ENCODE measurements at places on chromosomes 3 and 15. TPM values are rescaled to one million over a fixed set of nuclear protein-coding genes. Genes with fewer than 3 reads are reported as not detected.

DNA sequence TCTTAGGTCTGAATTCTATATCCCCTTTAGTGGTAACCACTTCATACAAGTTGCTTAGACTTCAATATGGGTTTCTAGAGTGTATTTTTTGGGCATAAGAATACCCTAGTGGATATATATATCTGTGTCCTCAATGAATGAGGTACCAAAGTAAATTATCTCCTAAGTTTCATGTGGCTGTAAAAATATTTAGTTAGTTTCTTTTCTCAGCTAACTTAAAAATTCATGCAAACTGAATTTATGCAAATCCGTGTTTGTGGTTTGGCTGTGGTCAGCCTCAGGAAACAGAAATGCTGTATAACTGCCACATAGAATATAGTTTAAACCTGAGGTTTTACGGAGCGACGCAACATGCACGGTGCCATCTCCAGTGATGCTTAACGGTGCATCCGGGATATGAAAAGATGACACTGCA is 80.3 kb downstream of the PEX5L start:
- DNase-seq, result peak; percentile 75

The LARP6 gene
- total RNA-seq, result not detected

- DNase-seq, result no peak
These were observed 2.6 kb upstream of the HYAL2 start for GRCh38 chr3:50325113-50325480.

GRCh38 chr3:31105438-31106077 is 211.1 kb upstream of the GADL1 start:
- peak; percentile 52 for DNase-seq

- no peak for DNase-seq
These were observed 10.7 kb upstream of the RAB43 start for GRCh38 chr3:129132097-129132866.

The UBA7 gene
- total RNA-seq, result 179 TPM

DNA sequence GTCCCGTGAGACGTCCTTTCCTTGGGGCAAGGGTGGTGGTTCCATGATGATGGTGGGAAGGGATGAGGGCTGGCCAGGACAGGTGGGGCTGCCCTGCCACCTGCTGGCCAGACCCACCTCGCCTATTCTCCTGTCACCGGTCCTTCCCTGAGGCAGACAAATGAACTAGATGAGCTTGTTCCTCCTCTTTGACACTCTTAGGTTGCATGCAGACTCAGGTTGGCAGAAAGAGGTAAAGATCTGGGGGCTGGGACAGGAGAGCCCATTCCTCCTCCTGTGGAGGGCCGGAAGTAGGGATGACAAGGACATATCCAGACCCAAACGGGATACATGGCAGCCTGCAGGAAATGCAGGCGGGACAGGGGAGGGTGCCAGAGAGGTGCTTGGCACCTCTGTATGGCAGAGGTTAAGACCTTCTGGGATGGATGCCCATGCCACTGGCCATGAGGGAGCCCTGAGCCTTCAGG is 38.6 kb downstream of the ACSBG1 start:
- peak; percentile 58 for DNase-seq

DNA sequence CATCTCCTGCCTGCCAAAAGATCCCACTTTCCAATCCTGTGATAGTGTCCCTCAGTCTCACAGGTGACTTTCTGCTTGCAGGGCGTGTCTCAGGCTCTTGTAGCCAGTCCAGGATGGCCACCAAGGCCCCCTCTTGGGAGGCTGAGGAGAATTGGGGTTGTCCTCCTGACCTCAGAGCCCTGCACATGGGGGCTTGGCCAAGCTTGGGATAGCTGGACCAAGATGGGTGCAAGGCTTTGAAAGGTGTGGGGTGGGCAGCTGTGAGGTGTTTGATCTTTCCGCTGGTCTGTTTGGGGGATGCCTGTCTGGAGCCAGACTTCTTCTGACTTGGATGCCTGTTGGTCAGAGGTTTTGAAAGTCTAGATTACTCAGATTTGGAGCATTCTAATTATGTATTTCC is 12.0 kb upstream of the CPNE9 start:
- DNase-seq, result no peak

- DNase-seq, result no peak
These were observed 340.9 kb upstream of the NR2E3 start for GRCh38 chr15:71469413-71469812.

The HDGFL3 gene
- 23.3 TPM for total RNA-seq

The EPHA3 gene
- 0.05 TPM for total RNA-seq

- DNase-seq, result no peak
These were observed 5.2 kb downstream of the GRAMD2A start for GRCh38 chr15:72192416-72192815.

- DNase-seq, result no peak
These were observed 114.3 kb downstream of the DIPK2A start for GRCh38 chr3:144085964-144086363.

- no peak for DNase-seq
These were observed 495.1 kb downstream of the IL5RA start for GRCh38 chr3:2615080-2615479.

DNA sequence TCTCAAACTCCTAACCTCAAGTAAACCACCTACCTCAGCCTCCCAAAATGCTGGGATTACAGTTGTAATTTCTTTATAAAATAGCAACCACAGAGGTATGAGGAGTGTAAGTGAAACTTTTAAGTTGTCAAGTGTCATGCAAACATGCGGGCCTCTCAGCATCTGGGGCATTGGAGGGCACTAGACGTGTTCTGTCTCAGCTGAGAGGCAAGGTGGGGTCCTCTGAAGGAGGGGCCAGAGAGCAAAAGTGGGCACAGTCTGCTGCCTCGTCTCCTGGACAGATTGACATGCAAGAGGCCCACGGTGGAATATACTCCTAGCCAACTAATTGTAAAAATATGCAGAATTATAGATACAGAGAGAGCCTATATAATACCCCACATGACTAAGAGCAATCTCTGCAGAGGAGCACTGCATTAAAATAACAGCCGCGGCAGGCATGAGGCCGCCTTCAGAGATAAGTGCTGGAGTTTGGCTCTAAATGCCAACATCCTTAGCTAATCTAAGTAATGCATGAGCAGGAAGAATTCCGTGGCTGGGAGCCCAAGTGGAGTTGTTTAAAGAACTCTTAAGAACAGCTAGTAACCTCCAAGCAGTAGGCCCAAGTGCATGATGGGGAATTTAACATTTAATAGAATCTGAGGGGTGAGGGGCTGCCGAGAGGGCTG is 87.8 kb upstream of the RNU6-1 start:
- DNase-seq, result no peak

DNA sequence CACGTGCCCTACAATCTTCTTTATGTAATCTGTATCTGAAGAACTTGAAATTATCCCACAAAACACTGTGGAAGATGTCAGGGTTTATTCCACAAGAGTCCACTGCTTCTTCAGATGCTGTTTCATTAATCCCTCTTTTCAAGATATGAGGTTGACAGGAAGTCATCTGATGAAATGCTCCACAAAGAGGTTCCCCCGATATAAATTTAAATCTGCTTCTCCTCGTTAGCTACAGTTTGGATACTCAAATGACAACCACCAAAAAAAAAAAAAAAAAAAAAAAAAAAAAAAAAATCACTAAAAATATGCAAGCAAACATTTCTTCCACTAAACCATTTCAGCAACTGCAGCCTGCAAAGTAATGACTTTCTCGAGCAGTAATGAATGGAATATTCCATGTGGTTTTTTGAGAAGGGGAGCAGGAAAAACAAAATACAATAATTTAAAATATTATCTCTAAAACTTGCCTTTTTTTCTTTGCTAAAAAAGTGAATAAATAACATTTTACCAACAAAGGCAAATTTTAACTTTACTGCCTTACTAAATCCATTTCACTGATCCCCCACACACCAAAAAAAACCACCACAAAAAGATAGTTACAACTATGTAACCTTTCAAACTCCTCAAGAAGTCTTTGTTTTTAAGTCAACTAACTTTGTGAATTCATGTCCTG is 37.8 kb downstream of the DLG1 start:
- DNase-seq, result no peak

The EIF2B5 gene
- total RNA-seq, result 47.8 TPM

The TTLL13 gene
- total RNA-seq, result 0.45 TPM

DNA sequence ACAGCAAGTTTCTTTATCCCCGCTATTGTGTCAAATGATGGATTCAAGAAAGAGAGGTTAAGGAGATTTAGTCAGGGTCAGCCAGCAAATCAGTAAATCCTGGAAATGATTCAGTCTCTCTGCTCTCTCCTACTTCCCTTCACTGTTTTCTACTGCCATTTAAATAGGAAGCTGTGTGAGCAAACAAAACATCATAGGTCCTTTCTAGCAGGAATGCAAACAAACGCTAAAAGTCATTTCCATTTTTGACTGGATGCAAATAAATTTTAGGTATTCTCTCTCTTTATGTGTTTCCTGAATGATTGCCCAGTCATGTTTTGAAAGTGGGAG is 299.4 kb upstream of the RORA start:
- no peak for DNase-seq

Data from activated CD4-positive, alpha-beta memory T cell treated with anti-CD3 and anti-CD28 coated beads, Interleukin-2, amount 10 ng/mL, durations not matched to agents 7 days and 5 days (primary cell).